ENCODE measurements at places on chromosomes 2 and 18.
A peak's percentile ranks its signal among the peaks of the same experiment; 100 is the strongest.

GRCh38 chr2:9247786-9248185 is 41.2 kb downstream of the ASAP2 start:
- no peak for DNase-seq

DNA sequence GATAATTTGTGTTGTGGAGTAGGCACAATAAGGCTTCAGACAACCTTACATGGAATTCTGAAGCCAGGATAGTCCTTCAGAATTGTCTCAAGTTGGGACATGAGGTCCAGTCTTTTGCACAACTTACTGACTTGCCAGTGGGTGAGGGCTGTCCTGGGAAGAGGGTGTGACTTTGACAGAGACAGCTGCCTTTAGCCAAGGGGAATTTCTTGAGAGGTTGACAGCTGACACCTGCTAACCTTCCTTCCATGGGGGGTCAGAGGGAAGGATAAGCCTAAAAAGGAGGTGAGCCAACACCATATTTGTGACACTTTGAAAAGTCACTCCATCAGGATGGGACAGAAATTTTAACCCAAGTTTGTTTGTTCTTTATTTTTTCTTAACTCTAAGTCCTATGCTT is 907.8 kb upstream of the CRIM1 start:
- no peak for DNase-seq

DNA sequence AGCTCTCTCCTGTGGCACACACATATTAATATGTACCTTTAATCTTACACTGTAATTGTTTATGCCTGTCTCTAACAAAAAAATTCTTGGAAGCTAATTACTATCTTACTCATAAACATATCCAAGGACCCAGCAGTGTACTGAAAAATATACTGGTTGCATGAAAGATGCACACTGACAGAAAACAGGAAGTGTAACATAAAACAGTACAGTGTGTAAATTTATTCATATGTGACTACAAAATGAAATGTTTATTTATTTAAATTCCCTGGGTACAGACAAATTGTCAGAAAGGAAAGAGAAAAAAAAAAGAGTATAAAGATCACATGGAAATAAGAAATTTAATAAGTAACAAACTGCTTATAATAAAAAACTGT is 28.5 kb downstream of the TMEM131 start:
- DNase-seq = no peak

DNA sequence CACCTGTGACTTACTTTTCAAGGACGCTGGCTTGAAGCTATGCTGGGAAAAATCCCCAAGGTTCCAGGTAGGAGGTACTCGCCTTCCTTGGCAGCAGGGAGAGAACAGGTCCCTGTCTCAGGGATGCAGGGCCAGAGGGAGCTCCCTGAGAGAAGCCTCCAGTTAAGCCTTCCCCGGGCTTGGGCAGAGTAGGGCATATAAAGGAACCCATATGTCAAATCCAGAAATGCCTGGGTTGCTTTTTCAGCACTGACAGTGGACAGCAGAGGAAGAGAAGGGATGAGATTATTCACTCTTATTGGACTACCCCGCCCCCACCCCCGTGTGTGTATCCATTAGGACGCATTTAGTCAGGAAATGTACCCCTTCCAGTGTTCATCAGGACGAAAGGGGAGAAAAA is 89.3 kb upstream of the TEX51 start:
- DNase-seq = no peak

DNA sequence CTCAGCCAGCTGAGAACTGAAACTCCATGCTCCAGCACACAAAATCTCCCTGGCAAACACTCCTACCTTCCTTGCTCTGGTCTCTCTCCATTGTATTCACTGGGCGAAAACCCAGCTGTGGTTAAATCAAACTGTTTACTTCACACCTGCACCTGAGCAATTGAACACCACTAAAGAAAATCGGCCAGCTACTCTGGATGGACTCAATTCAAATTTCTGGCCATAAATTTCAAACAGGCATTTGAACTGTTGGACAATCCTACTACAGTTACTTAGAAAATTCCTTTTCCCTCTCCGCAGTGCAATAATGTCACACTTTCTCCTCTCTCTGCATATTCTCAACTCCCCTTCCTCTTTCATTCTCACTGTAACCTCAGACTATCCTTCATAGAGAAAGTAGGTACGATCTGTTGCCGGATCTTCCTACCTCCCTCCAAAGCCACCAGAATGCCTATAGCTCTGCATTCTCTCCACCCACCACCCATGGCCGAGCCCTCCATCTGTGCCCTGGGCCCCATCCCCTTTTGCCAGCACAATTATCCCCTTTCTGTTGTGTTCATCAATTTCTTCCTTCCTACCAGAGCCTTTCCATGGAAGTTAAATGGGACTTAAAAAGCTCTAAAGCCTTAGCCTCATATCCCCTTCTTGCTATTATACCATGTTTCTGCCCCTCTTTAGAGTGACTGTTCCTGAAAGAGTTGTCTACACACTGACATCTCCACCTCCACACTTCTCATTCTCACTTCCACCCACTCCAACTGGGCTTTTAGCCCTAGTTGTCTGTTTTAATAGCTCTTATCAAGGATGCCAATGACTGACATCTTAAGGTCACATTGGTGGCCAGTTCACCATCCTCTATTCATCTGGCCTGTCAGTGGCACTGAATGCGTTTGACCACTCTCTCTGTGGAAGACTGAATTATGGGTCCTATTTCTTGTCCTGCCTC is 127.5 kb upstream of the SLC1A4 start:
- peak; percentile 67 for DNase-seq

GRCh38 chr2:85741833-85742455 is 11.8 kb upstream of the ATOH8 start:
- no peak for DNase-seq

DNA sequence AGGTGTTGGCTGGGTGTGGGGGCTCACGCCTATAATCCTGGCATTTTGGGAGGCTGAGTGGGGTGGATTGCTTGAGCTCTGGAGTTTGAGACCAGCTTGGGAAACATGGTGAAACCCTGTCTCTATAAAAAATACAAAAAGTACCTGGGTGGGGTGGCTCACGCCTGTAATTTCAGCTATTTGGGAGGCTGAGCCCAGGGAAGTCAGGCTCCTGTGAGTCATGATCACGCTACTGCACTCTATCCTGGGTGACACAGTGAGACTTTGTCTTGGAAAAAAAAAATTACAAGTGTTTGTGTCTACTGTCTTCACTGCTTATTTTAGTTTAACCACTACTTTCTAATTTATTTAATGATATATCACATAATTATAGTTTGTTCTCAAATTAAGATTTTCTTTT is 62.7 kb upstream of the DOCK10 start:
- DNase-seq = no peak

DNA sequence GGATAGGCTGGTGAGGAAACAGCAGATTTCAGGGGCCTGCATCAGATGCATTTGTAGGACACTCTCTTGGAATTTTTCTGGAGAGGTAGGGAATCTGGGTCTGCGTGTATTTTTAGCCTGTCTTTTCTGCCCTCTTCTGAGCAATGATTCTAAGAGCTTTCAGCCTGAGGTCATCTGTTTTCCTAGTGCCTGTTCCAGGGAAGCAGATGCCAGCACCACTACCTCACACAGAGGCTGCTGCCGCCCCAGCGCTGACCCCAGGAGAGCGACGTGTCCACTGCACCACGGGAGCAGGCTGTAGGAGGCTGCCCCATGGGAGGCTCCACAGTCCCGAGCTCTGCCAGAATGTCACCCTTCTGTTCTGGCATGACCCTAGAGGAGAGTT is 316.5 kb downstream of the CYP26B1 start:
- no peak for DNase-seq

DNA sequence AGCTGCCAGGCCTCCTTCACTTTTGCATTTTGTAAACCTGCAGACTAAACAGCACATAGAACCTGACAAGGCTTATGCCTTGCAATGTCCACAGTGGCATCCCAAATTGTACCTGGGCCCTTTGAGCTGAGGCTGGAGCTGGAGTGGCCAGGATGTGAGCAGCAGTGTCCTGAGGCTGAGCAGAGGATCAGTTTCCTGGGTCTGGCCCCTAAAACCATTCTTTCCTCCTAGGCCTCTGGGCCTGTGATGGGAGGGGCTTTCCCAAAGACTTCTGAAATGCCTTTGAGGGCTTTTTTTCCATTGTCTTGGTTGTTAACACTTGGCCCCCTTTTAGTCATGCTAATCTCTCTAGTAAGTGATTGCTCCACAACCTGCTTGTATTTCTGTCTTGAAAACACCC is 32.8 kb downstream of the FSIP2 start:
- no peak for DNase-seq

DNA sequence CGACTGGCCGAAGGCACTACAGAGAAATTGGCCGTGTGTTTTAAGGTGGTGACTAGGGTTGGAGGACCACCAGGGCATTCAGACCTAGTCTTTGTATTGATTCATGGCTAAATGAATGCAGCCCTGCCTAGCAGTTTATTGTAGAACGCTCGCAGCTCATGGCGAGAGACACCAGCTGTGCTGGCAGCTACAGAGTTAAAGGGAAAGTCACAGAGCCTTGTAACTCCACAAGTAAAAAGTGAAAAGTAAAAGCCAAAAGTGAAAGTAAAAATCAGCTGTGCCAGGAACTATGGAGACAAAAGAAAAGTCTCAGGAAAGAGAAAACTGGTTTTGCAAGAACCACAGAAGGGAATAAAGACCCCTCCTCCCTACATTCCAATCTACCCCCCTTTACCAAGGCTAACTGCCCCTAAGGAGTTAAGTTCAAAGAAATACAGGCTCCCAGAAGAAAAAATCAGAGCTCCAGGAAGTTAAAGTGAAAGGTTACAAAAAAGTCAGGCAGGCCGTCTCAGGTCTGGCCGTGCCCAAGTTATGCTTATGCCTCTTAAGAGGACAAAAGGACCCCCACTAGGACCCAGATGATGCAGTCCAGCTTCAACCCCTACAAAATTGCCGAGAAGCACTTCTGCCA is 46.4 kb upstream of the SELENOI start:
- peak; percentile 27 for DNase-seq

GRCh38 chr2:214946949-214947348 is 137.5 kb upstream of the BARD1 start:
- no peak for DNase-seq

GRCh38 chr2:121075006-121075551 is 209.9 kb downstream of the TFCP2L1 start:
- no peak for DNase-seq

DNA sequence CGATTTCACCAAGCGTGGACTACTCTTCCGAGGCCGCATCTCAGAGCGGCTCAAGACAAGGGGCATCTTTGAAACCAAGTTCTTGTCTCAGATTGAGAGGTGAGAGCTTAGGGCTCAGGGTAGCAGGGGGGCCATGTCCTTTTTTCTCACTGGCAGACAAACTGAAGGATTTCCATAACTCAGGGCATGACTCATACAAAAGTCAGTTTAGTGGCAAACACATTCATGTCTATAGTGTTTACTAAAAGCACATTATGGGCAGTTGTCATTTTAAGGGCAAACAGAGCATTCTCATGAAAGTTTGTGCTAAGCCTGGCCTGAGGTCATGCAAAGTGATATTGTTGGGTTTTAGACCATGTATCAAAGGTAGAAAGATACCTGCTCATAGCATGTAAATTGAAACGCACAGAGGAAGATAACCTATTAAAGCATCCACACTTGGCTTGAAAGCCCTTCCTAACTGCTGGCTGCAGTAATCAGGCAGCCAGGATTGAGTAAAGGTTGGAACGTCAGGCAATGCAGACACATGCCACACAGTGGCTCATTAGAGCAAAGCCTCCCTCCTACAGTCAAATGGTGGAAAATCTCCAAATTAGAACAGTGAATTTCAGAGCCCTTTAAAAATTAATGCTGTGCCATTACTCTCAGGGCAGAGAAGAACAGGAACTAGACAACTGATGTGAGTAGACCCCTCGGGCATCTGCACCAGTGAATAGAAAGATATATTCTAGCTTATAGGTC is 54.2 kb downstream of the HK2 start:
- no peak for DNase-seq

DNA sequence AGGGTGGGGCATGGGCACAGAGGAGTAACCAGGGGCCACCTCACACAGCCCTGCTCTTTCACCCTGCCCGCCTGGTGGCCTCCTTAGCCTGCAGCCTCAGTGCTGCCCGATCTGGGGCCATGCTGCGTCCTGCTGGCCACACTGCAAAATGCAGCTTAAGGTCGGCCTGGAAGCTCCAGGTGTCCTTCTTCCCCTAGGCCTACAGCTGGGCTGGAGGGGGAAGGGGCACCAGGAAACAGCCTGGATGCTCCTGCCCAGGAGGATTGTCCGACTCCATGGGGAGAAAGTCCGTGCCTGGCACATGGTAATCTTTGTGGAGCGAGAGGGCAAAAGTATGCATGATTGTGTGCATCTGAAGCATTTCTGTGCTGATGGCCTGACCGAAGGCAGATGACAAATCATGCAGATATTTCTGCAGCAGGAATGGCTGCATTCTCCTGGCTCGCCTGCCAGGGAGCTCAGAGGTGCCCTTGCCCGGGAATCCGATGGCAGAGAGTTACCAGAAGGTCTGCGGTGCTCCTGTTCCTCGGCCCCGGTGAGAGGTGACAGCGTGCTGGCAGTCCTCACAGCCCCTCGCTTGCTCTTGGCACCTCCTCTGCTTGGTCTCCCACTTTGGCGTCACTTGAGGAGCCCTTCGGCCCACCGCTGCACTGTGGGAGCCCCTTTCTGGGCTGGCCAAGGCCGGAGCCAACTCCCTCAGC is 12.8 kb upstream of the ALPP start:
- DNase-seq = no peak

All from GM20000 (cell line).